ENCODE measurements at places on chromosomes 5 and 9.

DNA sequence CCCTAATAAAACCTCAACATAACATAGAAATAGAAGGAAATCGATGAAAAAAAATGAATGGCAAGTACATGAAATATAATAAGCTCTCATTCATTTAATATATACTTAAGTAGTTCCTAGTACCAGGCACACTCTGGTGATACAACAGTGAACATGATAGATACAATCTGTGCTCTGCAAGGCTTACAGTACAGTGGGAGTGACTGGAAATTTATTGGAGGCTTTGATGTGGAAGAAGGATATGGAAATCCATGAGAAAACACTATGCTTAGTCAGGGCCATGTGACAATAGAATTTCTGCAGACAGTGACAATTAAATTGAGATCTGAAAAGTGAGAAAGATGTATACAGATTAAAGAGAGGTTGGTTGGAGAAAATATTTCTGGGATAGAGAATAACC lies 32.0 kb upstream of the IL33 start:
- DNase-seq, result no peak

GRCh38 chr5:63774939-63775338 lies 187.3 kb downstream of the HTR1A start:
- DNase-seq, result no peak

- no peak for DNase-seq
These were observed 71.8 kb downstream of the GALNT10 start for GRCh38 chr5:154262342-154262741.

GRCh38 chr9:36765468-36766341 lies 193.0 kb downstream of the MELK start:
- DNase-seq, result no peak

DNA sequence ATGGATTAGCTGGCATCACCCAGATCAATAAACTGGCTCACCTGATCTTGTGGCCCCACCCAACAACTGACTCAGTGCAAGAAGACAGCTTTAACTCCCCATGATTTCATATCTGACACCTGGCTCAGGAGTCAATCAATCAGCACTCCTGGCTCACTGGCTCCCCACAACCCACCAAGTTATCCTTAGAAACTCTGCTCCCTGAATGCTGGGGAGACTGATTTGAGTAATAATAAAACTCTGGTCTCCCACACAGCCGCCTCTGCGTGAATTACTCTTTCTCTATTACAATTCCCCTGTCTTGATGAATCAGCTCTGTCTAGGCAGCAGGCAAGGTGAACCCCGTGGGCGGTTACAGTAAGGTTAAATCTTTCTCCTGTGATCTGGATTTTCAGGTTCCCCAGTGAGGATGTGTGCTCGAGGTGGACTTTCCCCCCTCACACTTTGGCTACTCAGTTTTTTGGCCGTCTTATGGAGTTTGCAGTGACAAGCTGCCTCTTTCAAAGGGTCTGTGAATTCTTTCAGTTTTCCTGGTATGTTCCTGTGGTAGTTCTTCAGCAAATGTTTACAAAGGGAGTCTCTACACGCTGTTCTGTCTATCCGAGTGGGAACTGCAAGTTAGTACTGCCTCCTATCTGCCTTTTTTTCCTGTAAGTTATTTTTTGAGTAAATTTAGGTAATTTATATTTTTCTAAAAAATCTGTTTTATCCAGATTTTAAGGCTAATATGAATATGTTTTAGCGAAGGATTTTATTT lies 500.2 kb upstream of the NUDT12 start:
- DNase-seq, result no peak

DNA sequence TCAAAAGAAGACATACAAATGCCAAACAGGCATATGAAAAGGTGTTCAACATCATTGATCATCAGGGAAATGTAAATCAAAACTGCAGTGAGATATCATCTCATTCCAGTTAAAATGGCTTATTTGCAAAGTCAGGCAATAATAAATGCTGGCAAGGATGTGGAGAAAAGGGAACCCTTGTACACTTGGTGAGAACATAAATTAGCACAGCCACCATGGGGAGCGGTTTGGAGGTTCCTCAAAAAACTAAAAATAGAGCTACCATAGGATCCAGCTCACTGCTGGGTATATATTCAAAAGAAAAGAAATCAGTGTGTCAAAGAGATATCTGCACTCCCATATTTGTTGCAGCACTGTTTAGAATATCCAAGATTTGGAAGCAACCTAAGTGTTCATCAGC lies 50.3 kb downstream of the AP3S1 start:
- DNase-seq, result no peak

DNA sequence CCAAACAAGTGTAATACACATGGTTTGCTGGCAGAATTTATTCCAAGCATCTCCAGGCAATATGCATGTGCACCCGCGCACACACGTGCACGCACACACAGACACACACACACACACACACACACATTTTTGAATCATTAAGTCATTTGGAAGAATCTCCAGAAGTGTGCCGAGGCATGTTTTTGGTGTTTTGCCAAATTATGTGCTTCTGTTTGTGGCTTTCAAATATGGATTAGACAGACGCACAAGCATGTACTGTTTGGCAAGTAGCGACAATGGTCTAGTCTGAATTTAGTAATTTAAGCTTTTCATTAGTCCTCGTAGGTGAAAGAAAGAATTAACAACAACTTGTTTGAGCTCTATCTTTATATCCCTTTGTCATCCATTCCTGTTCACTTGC lies 36.7 kb downstream of the NFIB start:
- no peak for DNase-seq
